ENCODE measurements at places on chromosomes 3 and 15.

GRCh38 chr15:60259469-60259868 lies 138.3 kb downstream of the ANXA2 start:
- DNase-seq: no peak

DNA sequence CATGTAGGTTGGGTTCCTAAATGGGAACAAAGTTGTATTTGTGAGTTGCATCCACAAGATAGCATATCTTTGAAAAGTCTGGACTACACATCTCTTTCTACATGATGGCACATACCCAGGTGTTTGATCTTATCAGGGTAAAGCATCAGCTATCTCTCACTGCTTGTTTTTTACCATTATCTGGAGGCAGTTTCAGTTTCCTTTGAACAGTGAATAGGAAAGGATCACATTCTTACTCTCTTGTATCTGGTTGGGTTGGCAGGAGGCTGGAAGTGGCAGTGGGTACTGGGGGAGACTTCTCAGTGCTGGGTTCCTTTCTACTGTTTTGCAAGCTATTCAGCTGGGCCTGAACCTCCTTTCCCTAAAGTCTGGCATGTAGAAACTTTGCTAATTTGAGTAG lies 4.1 kb downstream of the CEMIP start:
- no peak for DNase-seq

- no peak for DNase-seq
These were observed 20.8 kb downstream of the SELENOT start for GRCh38 chr3:150623945-150624344.

- DNase-seq: no peak
These were observed 49.8 kb upstream of the SYN2 start for GRCh38 chr3:11954312-11954934.

- DNase-seq: peak; percentile 50
These were observed 111.1 kb downstream of the KLF13 start for GRCh38 chr15:31437686-31438085.

DNA sequence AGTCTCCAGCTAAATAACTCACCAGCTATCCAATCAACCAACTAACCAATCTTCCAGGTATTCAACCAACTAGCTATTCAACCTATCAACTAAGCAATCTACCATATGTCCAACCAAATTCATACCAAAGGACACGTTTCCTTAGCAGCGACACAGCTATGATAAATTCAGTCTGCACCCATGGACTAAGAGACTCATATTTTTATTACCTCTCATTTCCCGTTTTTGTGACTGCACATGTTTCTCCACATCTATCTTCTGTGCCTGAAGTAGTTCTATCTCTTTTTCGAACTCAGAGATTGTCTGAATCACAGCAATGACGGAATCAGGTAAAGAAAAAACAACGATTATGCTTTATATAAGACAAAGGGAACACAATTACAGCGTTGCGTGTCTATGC lies 34.0 kb upstream of the GNB5 start:
- DNase-seq: no peak

DNA sequence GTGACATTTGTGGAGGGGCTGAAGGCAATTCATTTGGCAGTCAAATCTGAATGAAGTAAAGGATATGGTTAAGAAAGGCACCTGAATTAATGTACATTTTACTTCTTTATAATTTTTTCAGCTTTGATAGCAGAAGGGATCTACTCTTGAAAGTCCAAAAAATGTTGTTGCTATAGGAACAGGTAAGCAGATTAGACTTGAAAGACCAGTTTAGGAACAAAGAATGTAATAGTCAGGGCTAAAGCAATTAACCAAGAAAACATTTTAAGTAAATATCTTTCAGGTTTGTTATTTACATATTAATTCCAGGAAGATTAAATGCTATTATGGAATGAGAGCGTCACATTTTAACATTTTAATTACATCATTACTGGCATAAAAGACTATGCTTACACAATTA lies 1.1 kb downstream of the ATP13A4 start:
- no peak for DNase-seq

DNA sequence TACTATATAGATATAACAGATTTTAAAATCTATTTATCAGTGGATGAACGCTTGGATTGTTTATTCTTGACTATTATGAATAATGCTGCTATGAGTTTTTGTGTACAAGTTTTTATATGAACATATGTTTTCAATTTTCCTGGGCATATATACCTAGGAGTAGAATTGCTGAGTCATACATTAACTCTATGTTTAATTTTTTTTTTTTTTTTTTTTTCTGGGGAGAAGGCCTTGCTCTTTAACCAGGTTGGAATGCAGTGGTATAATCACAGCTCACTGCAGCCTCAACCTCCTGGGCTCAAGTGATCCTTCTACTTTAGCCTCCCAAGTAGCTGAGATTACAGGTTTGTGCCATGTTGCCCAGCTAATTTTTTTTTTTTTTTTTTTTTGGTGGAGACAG lies 9.1 kb downstream of the CIDEC start:
- no peak for DNase-seq

GRCh38 chr15:96790004-96790403 lies 459.5 kb downstream of the NR2F2 start:
- no peak for DNase-seq

DNA sequence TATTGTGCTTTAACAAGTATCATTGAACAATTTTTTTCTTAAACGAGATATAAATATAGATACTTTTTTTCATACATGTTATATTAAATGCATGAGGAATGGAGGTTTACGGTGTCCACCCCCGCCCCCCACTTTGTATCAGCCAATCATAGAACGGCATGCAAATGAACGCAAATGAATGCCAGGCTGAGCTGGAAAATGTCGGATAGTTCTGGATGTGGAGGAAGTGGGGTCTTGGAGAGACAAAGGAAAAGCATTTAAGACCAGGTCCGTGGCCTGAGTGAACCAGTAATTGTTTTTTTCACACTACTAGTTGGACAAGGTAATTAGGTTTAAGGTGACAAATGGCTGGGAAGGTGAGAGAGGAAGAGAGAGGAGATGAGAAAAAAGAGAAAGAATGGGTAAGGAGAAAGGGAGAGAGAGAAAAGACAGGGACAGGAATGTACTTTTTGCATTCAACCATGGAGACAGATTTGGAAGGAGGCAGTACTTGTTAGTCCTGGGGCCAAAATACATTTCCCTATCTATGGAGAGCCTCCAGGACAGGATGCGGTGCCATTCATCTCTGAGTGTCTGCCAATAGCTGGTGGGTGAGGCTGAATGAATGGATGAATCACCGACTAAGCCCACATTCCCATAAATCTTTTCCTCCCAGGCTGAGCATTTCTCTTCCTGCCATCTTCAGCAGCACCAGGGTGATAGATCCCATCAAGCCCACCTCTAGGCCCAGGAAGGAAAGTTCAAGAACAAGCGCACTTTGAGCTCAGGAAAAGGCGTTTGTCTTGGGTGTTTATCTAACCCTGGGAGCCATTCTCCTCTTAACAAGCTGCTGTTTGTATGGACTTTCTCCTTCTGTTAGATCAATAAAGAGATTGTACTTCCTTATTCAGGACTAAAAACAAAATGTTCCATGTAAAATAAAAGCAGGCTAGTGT lies 1.4 kb upstream of the RAD18 start:
- no peak for DNase-seq

GRCh38 chr3:138862924-138863775 lies 28.4 kb upstream of the PIK3CB start:
- DNase-seq: no peak

- no peak for DNase-seq
These were observed 4.3 kb downstream of the PDIA5 start for GRCh38 chr3:123071146-123071545.

DNA sequence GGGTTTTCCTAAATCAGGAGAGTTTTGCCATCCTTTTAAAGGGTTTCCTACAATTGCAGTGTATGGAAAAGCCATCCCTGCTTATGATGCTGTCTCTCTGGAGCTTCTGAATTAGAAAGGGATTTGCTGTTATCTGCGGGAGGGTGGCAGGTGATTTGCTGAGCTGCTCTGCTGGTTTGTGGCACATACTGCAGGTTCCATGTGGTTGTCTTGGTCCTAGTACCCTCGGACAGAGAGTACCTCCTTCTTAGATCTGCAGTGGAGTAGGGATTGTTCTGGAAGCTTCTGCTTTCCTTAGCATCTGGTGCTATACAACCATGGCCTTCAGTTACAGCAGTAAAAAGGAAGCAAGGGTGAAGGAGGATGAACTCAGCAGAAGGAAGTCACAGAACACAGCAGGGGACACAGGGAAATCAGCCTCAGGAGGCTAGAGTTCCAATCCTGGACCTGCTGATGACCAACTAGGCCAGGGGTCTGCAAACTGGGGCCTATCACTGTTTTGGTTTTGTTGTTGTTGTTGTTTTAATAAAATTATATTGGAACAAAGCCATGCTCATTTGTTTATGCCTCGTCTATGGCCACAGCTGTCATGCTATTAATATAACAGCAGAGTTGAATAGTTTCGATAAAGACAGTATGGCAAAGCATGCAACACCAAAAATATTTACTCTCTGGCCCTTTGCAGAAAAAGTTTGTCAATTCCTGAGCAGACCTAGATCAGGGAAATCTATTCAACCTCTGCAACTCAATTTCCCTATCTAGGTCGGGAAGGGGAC lies 39.5 kb downstream of the STARD5 start:
- DNase-seq: no peak

DNA sequence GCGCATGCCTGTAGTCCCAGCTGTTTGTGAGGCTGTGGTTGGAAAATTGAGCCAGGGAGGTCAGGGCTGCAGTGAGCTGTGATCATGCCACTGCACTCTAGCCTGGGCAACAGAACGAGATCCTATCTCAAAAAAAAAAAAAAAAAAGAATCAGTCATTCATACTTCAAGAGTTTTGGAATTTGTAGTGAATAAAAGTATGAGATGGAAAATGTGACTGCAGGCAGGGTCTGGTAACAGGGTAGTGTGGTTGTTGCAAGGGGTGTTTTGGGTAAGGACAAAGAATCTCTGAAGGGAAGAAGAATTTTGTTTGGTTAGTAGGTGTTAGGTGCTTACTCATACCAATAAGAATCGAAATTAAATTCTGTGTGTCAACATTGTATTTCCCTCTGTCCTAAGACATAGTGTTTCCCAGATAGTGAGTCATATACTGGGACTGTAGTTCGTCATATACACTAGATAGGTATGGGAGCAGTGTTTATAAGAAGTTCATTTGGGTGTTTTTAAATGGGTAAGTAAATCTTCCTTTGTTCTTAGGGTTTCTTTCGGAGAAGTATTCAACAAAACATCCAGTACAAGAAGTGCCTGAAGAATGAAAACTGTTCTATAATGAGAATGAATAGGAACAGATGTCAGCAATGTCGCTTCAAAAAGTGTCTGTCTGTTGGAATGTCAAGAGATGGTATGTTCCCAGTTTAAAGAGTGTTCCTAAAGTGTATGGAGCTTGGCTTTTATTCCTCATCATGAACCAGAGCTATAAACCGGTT lies 14.2 kb downstream of the NR1D2 start:
- DNase-seq: no peak

GRCh38 chr15:28273468-28273867 lies 48.5 kb downstream of the HERC2 start:
- DNase-seq: no peak

GRCh38 chr3:141148169-141148568 lies 83.5 kb upstream of the PXYLP1 start:
- DNase-seq: no peak

DNA sequence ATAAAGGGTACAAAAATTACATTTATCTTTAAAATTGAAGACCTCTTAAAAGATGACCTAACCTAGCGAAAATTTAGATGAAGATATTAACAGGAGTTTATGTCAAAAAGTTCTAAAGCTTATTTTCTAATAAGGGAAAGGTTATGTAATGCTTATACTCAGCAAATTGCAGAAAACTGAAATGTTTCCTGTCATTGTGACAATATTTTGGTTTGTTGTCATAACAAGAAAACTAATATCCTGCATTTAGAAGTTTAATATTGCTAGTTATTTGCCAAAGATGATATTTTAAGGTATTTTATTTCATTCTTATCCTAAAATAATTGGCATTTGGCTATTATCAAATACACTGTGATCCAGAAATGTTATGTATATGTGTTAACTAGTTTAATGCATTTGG lies 294.5 kb downstream of the C3orf38 start:
- no peak for DNase-seq

DNA sequence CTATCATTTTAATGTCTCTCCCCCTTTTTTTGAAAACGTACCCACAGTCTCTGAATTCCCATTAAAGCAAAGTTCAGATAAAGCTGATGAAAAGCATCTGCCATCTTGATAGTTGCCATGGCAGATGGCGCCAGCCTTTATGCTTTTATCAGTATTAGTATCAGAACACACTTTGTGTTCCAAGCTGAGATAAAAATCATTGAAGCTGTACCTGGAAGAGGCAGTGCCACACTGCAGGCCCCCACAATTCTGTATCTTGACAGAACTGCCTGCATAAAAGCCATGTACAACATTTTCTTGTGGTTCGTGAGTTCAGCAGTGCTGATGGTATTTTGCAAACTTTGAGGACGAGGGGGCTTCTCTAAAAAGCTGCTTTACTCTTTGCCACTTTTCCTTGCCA lies 311.7 kb downstream of the SATB1 start:
- no peak for DNase-seq

GRCh38 chr3:184907681-184908649 lies 96.0 kb downstream of the VPS8 start:
- DNase-seq: no peak

DNA sequence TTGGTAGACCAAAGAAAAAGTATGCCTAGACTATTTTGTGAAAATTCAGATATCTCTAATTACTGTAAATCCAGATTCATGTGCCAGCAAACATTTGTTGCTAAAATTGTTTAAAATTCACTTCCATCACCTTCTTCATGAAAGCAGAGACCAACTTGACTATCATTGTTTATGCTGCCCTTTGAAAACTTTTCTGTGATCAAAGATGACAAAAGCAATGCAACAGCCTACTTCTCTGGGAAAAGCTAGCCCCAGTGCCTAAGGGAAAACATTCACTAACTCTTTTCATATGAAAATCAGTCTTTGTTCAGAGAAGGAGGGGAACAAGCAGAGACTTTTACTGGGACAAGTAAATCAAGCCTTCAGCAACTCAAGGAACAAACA lies 178.0 kb upstream of the P2RY1 start:
- DNase-seq: no peak
